8988T (cell line): ENCODE measurements at places on chromosomes 7 and 10.

- no peak for DNase-seq
Observed at GRCh38 chr10:64014281-64014680, 493.1 kb downstream of the REEP3 start.

DNA sequence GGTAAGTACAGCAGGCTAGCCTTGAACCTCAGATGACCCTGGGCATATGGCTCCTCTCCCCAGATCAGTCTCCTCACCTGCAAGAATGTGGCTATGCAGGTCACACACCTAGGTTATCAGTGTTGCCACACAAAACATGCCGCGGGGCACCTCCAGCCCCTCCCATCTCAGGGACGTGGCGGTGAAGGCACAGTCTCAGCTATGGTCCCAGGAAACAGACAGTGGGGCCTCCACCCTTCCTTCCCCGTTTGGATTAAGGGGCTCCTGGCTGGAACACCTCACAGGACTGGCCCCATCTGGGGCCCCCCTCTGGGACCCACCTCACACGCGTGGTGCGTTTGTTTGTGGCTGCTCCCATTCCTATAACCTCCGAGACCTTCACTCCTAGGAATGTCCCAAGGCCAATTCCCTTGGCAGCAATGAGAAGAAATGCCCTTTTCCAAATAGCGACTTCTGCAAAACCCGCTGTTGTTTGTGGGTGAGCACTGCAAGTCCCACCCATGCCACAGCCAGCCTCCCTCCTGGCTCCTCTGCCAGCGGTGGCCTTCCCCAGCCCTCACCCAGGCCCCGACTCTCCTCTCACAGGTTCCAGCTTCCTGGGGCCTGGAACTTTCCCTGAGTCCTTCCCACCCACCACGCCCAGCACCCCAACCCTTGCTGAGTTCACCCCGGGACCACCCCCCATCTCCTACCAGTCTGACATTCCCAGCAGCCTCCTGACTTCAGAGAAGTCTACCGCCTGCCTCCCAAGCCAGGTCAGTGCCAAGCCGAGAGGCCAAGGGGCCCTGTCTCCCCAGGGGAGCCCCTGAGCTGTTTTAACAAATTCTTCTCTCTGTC is 17.1 kb downstream of the ZMIZ2 start:
- no peak for DNase-seq

GRCh38 chr10:8374334-8374733 is 319.8 kb downstream of the GATA3 start:
- no peak for DNase-seq

GRCh38 chr10:119801998-119802538 is 70.6 kb downstream of the MCMBP start:
- DNase-seq = no peak

DNA sequence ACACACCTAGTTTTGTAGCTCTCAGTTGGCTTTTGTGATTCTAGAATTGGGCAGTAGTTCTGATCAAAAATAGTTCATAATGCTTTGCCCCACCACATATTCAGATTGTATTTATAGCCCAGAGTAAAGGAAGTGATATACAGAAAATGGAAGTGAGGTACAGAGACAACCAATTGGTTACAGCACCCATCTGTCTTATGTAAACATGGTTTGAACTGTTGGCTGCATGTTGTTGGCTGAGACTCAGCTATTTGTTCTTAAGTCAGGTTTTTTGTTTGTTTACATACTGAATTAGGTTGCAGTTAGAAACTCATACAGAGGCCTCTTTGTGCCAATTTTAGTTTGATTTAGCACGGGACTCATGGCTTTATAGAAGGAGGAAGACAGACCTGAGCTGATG is 158.9 kb upstream of the GPR26 start:
- no peak for DNase-seq

GRCh38 chr7:7214398-7215347 is 32.3 kb downstream of the C1GALT1 start:
- DNase-seq = no peak

- DNase-seq = no peak
Observed at GRCh38 chr10:480928-481552, 208.4 kb downstream of the DIP2C start.

DNA sequence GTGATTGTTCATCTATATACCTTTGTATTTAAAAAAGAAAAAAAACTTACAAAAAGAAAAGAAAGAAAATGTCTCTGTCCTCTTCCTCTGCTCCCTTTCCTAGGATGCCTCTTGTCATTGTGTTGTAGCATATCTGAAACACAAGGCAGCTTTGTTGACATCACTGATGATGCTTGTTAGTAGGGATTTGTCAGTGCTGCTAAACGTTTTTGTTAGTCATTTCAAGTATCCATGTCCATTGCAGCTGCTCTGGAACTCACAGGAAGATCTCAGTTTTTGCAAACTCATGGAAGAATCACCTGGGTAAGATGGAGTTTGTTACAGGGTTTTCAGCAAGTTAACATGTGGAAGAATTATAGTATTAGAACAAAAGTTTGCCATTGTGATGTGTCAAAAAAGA is 123.6 kb downstream of the CCSER2 start:
- DNase-seq = no peak

DNA sequence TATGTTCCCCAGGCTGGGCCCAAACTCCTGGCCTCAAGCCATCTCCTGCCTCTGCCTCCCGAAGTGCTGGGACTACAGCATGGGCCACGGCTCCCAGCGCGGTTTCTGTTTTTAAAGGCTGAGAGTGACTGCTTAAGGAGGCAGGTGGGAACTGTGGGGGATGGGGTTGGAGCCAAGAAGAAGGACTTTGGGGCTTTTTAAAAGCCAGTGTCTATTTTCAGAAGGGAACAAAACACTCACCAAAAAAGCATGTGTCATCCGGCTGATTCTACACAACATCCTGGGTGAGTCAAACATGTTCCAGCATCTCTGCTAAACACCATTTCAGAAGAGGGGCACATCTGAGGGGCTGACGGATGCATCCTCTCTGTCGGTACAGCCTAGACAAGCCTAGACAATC is 824.5 kb downstream of the TYW1 start:
- DNase-seq = no peak

- no peak for DNase-seq
Observed at GRCh38 chr10:79910344-79910743, 38.6 kb downstream of the SFTPD start.

GRCh38 chr10:56212951-56213350 is 148.1 kb downstream of the ZWINT start:
- DNase-seq = no peak

GRCh38 chr10:26494018-26494417 is 55.9 kb downstream of the APBB1IP start:
- DNase-seq = no peak

GRCh38 chr10:126405239-126405775 is 17.0 kb upstream of the ADAM12 start:
- no peak for DNase-seq
